Fibroblast of lung (primary cell): ENCODE measurements at places on chromosomes 11 and 22.

DNA sequence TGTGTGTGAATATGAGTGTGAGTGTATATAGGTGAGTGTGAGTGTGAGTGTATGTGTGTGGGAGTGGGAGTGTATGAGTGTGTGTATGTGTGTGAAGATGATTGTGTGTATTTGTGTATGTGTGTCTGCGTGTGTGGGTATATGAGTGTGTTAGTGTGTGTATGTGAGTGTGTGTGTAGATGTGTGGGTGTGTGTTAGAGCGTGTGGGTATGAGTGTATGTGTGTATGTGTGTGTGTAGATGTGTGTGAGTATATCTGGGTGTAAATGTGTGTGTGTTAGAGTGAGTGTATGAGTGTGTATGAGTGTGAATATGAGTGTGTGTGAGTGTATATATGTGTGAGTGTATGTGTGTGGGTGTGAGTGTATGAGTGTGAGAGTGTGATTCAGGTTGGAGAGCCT lies 11.1 kb upstream of the LRRC10B start:
- H3K4me3 ChIP-seq = no peak overlapping the region
- peaks cover 2% of the 10 kb centered on the region for H3K27me3 ChIP-seq
- no peak overlapping the region for H3K27ac ChIP-seq
- no peaks in the 10 kb centered on the region for H3K4me1 ChIP-seq

- no peaks in the 10 kb centered on the region for H3K4me1 ChIP-seq
- H3K4me3 ChIP-seq = no peak overlapping the region
- DNase-seq = no peak
- no peak overlapping the region for H3K27ac ChIP-seq
- H3K36me3 ChIP-seq = no peaks in the 10 kb centered on the region
- H3K27me3 ChIP-seq = peaks cover 6% of the 10 kb centered on the region
Observed at GRCh38 chr11:111376181-111376871, 2.7 kb downstream of the POU2AF1 start.

DNA sequence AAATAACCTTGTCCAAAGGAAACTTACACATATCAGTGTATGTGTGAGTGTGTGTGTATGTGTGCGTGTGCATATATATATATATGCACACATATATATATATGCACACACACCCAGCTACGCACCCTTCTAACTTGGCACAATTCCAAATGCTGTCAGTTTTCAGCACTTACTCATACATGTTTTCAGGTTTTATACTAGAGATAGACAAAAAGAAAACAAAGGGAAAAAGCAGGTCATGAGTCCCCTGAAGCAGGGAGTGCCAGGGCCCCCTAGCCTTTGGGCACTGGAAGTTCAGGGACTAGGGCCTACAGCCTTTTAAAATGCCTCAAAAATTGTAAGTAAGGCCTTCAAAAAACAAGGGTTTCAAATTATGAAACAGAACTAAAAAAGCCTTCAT lies 265.4 kb downstream of the CADM1 start:
- H3K27ac ChIP-seq = no peak overlapping the region
- DNase-seq = no peak
- no peaks in the 10 kb centered on the region for H3K36me3 ChIP-seq
- no peaks in the 10 kb centered on the region for H3K4me1 ChIP-seq
- no peak overlapping the region for H3K4me3 ChIP-seq
- no peaks in the 10 kb centered on the region for H3K27me3 ChIP-seq

DNA sequence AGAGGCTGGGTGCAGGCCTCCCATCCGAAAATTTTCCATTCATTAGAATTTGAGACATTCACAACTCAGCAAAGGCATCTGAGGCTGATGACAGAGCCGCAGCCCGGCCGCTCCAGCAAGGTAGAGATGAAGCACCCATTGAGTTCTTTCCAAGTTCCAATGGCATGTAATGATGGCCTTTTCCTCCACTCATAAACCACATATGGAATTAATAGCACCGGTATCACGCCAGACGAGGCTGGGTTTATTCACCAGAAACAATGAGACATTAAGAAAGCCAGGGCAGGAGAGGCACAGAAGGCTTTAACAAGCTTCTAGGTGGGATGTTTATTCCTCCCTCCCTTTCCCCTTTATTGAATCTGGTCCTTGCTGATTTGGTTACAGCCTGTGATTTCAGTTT lies 534.4 kb downstream of the MN1 start:
- H3K27ac ChIP-seq = no peak overlapping the region
- H3K4me3 ChIP-seq = no peak overlapping the region
- peaks cover 10% of the 10 kb centered on the region for H3K27me3 ChIP-seq

DNA sequence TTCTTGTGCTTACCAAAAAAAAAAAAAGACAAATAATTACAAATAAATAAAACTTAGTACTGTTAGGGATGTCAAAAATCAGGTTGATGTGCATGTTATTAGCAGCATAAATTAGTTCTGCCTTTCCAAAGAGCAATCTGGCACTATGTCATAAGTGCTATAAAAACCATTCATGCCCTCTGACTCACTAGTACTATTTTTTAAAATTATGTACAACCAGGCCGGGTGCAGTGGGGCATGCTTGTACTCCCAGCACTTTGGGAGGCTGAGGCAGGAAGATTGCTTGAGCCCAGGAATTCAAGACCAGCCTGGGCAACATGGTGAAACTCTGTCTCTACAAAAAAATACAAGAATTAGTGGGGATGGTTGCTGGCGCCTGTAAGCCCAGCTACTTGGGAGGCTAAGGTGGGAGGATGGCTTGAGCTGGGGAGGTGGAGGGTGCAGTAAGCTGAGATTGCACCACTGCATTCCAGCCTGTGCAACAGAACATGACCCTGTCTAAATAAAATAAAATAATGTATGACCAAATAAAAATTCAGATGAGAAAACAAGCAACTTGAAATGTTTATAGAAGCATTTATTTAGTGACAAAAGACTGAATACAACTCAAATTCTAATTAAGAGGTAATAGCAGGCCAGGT lies 25.3 kb downstream of the UEVLD start:
- no peaks in the 10 kb centered on the region for H3K4me1 ChIP-seq
- DNase-seq = no peak
- no peak overlapping the region for H3K4me3 ChIP-seq
- H3K27ac ChIP-seq = no peak overlapping the region

DNA sequence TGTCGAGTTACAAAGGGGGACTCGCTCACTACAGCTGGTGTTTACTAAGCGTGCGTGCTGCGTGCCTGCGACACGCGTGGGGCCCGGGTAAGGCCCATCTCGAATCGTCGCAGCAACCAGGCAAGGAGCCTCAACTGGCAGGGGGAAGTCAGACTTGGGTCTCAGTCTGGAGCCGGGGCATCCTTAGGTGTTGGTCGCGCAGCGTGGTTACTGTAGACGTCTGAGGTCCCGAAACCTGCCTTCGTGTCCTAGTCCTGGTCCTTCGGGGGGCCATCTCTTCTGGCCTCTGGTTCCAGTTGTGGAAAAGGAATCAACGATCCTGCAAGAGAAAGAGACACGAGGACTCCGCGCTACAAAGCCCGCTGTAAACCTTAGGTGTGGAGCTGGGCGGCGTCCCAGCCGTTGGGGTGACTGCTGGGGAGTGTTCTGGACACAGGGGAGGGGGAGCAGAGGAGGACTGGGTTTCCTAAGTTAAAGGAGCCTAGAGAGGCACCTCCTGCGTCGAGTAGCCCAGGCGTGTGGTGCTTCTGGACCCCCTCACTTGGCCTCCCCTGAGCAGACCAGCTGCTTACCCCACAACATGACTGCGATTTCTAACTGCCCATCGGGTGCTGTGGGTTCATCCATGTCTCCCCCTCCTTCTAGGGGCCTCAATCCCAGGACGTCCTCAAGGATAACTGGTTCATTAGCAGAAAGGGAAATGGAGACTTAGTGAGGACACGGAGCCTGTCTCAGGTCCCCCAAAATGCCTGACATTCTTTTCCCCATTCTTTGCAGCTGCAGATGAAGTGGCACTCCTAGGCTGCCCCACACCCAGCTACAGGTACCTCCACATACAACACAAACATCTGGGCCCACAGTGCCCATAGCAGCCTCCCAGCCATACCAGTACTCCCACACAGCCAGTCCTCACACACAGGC lies 4.9 kb upstream of the WNT11 start:
- peak overlapping the region; percentile 41 for H3K4me3 ChIP-seq
- no peaks in the 10 kb centered on the region for H3K36me3 ChIP-seq
- peaks cover 8% of the 10 kb centered on the region for H3K4me1 ChIP-seq
- no peak for DNase-seq
- H3K27me3 ChIP-seq = peaks cover 46% of the 10 kb centered on the region

DNA sequence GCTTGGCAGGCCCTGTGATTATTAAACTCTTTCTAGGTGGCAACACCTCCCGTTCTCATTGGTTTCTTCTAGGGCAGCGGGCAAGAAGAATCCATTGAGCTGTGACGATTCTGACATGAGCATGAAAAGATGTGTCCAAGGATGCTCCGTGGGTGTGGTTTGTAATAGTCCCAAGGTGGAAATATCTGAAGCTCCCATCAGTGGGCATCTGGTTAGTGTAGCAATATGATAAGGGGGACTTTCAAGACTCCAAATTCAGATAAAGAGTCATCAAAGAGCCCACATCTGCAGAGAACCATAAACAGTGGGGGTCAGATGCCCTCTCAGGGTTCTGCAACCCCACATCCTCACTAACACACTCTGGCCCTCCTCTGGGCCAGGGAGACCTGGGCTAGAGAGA lies 42.6 kb downstream of the TST start:
- no peaks in the 10 kb centered on the region for H3K27me3 ChIP-seq
- H3K4me1 ChIP-seq = no peaks in the 10 kb centered on the region
- no peaks in the 10 kb centered on the region for H3K36me3 ChIP-seq
- no peak overlapping the region for H3K4me3 ChIP-seq
- DNase-seq = no peak

DNA sequence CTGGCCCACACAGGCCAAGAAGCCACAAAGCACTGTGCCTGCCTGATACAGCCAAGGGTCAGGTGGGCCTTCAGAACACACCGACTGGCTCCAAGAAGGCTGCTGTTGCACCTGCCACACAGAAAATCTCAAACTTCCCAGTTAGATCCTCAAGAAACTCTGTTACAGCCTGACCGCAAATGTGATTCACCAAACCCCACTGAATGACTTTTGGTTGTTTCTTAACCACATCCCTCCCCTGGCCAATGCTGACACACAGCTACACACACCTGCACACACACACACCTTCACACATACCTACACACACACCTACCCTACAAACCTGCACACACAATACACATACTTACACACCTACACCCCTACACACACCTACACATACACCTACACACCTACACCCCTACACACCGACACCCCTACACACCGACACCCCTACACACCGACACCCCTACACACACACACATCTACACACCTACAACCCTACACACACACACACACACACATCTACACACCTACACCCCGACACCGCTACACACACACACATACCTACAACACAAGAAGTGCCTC lies 31.5 kb downstream of the CDKN1C start:
- no peaks in the 10 kb centered on the region for H3K36me3 ChIP-seq
- H3K27ac ChIP-seq = no peak overlapping the region
- no peak overlapping the region for H3K4me3 ChIP-seq
- H3K4me1 ChIP-seq = no peaks in the 10 kb centered on the region
- no peak for DNase-seq
- peaks cover 4% of the 10 kb centered on the region for H3K27me3 ChIP-seq

DNA sequence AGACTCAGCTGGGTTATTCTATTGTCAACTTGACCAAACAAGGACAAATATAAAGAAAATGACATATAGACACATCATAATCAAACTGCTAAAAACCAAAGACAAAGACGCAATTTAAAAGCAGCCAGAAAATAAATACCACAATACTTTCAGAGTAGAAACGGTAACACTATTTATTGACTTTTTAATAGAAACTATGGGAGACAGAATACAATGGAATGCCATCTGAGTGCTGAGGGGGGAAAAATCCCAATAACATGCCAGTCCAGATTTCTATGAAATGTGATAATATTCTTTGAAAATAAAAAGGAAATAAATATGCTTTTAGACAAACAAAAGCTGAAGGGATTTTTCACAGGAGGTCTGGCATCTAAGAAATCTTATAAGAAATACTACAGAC lies 30.7 kb downstream of the C11orf65 start:
- no peaks in the 10 kb centered on the region for H3K27me3 ChIP-seq
- H3K27ac ChIP-seq = no peak overlapping the region
- no peaks in the 10 kb centered on the region for H3K4me1 ChIP-seq
- no peaks in the 10 kb centered on the region for H3K36me3 ChIP-seq
- no peak for DNase-seq

DNA sequence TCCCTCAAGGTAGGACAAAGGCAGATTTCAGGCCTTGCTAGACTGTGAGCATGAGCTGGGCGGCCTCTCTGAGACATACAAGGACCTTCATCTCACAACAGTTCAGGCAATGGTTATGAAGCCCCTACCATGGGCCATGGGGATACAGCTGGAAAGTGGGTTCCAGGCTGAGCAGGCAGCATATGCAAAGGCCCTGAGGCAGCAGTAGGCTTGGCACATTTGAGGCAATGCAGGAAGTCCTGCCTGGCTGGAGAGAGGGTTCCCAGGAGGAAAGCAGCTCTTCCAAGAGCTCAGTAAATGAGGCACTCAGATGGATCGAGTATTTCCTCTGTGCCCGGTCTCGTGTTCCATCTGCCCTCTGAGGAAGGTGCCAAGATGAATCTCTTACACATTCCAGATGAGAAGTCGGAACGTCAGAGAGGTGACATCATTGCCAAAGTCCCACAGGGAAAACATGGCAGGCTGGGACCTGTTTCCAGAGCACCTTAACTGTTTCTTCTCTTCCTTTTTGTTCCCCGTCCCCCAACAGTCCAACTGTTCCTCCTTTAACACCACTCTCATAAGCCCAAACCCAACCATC lies 388.6 kb downstream of the MN1 start:
- H3K4me1 ChIP-seq = no peaks in the 10 kb centered on the region
- H3K27ac ChIP-seq = no peak overlapping the region
- no peaks in the 10 kb centered on the region for H3K36me3 ChIP-seq
- H3K4me3 ChIP-seq = no peak overlapping the region
- peaks cover 8% of the 10 kb centered on the region for H3K27me3 ChIP-seq

DNA sequence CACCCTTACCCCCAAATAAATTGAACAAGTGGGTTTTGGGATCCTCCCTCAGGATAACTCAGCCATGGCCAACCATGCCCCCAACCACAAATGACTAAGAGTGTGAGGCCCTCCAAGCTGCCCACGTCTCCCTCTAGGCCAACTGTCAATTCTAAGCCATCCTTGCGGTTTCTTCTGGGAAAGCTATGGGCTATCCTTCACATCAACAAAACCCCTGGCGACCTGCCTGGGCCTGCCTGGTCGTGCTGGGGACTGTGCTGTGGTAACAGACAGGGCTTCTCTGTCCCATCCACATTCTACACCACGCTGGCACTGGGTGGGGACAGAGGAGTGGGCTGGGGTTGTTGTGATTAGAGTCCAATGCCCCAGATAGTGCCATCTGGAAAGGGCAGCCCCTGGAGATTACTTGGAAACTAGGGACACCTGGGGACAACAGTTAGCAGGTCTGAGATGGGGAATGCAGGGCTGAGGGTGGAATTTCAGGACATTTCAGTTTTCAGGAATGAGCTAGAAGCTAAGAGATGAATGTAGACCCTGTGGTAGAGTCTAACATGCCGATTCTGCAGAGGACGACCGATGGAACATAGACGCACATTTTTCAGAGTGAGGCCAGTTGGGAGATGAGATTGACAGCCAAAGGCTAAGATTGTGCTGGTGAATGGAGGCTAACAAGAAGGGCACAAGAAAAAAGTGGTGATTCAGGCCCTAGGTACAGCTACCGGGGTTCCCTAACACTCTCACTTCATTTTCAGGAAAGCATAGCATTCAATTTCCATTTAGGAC lies 131.9 kb downstream of the RASSF10 start:
- H3K36me3 ChIP-seq = no peaks in the 10 kb centered on the region
- H3K4me3 ChIP-seq = no peak overlapping the region
- H3K27ac ChIP-seq = no peak overlapping the region
- H3K4me1 ChIP-seq = no peaks in the 10 kb centered on the region
- H3K27me3 ChIP-seq = peaks cover 5% of the 10 kb centered on the region
- DNase-seq = peak; percentile 78
